Activated B cell treated with CpG ODN at 0.5 μM for 24 hours (primary cell): ENCODE measurements at places on chromosomes 2 and 18.
A peak's percentile ranks its signal among the peaks of the same experiment; 100 is the strongest.

DNA sequence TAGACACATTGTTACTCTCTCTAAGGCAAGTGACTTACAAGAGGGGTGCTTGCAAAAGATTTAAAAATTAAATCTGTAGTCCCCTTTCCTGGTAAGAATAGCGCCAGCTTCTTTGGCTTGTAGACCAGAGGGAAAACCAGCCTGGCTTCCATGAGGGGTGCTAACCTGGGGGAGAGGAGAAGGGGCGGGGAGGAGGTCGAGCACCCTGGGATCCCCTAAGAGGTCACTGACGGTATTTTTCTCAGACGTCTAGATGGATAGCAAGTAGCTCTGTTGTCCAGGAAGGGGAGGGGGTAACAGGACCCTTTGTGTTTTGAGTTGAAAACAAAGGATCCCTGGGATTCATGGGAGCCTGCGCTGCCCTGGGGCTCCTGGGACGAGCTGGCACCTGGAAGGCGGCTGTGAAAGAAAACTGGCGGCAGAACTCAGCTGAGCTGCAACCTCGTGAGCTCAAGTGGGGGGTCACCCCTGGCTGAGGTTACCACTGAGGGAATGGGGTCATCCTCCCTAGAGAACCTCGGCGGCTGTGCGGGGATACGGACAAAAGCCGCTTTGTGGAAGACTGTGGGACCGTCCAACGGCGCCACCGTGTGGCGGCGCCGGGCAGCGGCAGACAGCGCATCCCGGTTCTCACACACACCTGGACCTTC, 37.8 kb upstream of the MRPL19 start:
- DNase-seq = peak; percentile 50

GRCh38 chr2:106876699-106877098, 9.3 kb downstream of the ST6GAL2 start:
- DNase-seq = no peak

- no peak for DNase-seq
These were observed 99.1 kb upstream of the PELI1 start for GRCh38 chr2:64243081-64244036.

- DNase-seq = no peak
These were observed 126.2 kb downstream of the RAPGEF4 start for GRCh38 chr2:172861656-172862476.
